ENCODE measurements at places on chromosomes 16 and 17. TPM values are rescaled to one million over a fixed set of nuclear protein-coding genes. Genes with fewer than 3 reads are reported as not detected.

Gene GCGR
- total RNA-seq = not detected

DNA sequence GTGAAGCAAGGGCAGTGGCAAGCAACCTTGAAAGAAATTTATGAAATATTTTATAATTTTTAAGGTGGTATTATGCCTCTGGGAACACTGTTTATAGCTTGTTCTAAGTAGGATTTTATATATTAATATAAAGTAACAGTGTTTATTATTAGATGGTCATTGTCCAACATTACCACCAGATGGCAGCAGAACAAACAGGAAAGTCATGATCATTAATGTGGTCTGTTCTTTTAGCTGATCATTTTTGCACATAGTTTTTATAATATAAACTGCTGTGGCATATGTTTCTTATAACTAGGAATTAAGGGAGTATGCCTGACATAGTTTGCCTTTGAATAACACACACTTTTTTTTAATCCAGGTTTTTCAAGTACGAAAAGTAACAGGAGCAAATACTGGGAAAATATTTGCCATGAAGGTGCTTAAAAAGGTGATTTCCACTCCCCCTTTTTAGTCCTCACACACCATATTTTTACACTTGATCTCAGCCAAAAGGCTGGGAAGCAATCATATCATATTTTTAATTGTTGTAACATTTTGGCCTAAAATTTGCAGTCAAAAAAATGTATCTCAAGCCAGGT is 21.4 kb downstream of the RPS6KB1 start:
- peak; percentile 24 for DNase-seq

- DNase-seq = no peak
Measured at GRCh38 chr16:668519-669171, 713 bp downstream of the RHOT2 start.

GRCh38 chr17:72971226-72971880 is 121.1 kb downstream of the SLC39A11 start:
- no peak for DNase-seq

GRCh38 chr17:35875800-35876139 is 4.4 kb downstream of the CCL5 start:
- DNase-seq = no peak

DNA sequence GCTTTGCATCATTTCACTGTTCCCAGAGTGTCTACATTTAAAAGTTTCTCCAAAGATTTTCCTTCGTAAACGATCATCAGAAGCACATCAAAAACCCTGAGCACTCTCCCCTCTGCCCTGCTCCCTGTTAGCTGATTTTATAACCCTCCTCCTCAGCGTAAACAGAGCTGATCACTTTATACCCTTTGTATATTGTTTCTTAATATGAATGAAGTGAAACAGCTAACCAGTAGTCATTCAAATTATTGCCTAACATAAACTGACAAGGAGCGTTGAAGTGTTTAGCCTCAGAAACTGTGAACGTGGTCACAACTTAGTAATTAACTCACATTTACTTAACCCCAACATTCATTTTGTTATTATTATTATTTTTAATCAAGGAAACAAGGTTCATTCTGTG is 160.0 kb upstream of the FOXF1 start:
- DNase-seq = no peak

Gene CACNG3
- total RNA-seq = not detected

- no peak for DNase-seq
Measured at GRCh38 chr16:27174007-27174406, 29.3 kb upstream of the KDM8 start.

DNA sequence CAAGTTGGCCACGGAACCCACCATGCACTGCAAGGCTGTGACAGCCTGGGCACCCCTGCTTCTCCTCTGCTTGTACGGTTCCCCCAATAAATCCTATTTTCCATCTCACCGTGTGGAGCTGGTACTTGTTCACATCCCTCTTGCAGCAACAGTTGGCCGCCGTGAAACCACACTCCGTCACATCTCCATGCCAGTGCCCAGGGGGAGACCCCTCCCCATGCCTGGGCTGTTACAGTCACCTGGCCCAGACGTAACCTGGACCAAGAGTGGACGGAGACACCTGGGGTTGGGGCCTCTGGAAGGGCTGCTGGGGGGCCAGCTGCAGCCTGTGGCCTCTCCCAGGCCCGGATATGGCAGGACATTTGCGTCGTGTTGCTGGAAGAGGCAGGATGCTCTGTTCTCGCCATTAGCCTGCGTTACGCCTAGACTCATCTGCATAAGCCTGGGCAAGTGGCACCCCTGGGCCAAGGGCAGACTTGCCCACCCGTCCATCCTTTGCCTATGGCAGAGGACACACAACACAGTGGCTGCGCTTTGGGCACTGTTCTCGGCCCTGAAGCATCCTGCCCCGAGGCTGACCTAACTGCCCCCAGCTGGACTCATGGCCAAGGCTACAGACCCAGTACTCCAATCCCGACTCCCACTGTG is 14.2 kb upstream of the KREMEN2 start:
- no peak for DNase-seq

Gene ABCA3
- total RNA-seq = 0.85 TPM

Gene APPBP2
- total RNA-seq = 31.2 TPM

- DNase-seq = no peak
Measured at GRCh38 chr16:4988647-4989046, 30.5 kb downstream of the SEC14L5 start.

GRCh38 chr16:57600952-57601580 is 27.4 kb upstream of the ADGRG1 start:
- DNase-seq = no peak

Gene TP53TG3F
- not detected for total RNA-seq

Gene TSPOAP1
- 0.05 TPM for total RNA-seq

GRCh38 chr17:14921936-14922335 is 343.2 kb downstream of the PMP22 start:
- no peak for DNase-seq

DNA sequence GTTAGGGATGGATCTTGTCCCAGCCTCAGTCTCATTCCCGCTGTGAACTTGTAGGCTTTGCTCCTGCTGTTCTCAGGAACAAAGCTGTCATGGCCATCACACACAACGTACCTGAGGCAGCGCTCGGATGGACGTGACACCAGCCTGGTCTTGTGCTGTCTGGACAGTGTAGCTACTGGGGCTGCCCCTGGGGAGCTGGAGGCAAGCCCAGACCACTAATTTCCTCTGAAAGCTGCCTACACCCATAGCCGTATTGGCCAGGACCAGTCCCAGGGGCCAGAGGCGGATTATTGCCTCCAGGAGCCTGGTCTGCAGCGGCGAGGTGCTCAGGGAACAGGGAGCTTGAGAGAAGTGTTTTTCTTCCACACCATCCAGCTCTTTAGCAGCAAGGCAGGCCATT is 11.7 kb downstream of the ZNHIT3 start:
- DNase-seq = no peak

DNA sequence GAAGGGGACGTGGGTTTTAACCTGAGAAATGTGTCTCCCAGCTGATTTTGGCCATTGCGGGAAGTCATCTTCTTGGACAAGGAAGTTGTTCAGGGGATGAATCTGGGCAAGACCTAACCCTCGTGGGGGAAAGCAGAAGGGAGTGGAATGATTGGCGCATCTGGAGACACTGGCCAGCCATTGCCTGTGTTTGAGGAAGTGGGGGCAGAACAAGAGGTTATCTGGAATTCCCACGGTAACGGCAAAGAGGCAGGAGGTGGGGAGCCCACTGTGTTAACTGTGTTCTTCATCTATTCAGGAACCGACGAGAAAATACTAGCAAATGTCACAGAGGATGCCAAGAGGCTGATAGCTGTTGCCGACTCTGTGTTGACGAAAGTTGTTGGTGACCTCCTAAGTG is 66.9 kb downstream of the RNF213 start:
- no peak for DNase-seq

DNA sequence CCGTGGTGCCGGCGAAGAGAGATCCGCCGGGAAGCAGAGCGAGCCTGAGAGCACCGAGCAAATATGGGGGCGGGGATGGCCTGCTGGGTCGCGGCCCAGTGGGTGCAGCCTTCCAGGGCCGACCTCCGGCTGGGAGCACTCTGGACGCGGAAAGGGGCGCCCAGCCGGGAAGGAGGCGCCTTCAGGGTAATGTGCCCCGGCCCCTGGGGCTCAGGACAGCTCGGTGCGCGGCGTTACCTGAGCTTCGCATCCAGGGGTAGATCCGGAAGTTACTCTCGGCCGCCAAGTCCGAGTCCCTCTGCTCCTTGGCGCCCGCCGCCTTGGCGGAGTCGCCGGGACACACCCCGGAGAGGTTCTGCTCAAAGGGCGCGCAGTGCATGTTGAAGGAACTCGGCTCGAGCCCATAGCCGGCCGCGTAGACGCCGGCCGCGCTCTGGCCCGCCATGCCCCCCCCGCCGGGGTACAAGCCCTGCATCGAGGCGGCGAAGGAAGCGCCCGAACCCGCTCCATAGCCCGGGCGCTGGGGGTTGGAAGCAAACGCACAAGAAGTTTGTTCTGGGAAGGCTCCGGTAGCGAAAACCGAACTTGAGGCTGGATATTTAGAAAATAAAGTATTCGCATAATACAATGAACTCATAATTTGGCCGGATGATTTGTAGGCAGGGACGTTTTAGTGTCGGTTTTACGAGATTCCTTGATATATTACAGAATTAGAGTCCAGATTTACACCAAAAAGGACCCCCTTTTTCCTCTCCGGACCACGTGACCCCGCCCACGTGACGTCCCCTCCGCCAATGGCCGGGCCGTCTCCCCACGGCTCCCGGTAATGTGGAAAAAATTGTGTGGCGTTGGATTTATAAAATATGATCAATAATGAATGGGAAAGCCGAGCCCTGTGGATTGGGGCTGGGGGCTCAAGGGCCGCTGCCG is at the start of gene HOXB7:
HOXB7 (minus strand) TSS at position 736 of the 930 bp plus-strand sequence; CDS start at position 637, 99 bp downstream.
- DNase-seq = no peak

- no peak for DNase-seq
Measured at GRCh38 chr16:57758331-57759117, 23.0 kb downstream of the KATNB1 start.

DNA sequence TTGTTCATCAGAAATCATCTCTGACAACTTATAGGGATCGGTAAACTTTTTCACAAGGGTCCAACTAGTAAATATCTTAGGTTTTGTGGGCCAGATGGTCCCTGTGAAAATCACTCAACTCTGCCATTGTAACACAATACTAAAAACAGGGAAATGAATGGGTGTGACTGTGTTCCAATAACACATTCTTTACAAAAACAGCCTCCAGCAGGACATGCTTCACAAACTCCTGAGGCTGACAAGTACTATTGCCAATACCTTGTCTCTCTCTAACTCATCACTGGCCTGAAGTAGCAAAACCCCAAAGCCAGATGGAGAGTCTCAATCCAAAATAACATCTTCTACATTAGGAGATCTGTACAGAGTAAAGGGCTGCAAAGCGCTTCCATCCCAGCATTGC is 312.3 kb downstream of the TOX3 start:
- DNase-seq = no peak

- DNase-seq = no peak
Measured at GRCh38 chr17:28950752-28951427, 428 bp downstream of the PHF12 start.

DNA sequence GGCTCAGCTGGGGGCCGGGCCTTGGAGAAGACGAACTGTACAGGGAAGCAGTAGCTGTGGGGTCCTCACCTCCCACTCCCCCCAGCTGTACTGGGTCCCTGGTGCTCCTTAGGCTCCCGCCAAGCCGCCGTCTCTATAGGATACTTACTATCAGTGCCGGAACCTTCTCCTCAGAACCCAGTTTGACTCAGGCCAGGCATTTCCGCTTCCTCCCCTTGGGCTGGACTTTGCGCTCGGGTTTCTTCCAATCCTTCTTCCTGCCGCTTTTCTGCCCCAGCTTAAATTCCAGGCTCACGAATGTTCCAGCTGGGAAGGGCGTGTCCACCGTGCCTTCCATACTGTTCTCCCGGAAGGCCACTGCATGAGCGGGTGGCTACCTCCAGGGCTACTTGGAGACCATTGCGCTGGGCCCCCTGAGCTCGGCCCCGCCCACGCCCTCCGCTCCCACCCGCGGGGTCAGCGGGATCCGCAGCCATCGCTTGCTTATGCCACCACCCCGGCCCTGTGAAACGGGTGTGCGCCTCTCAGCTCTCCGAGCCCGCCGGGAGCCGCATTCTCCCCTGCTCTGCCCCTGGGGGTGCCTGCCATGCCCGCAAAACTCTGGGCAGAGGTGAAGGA is 1795.9 kb downstream of the TP53TG3F start:
- no peak for DNase-seq

DNA sequence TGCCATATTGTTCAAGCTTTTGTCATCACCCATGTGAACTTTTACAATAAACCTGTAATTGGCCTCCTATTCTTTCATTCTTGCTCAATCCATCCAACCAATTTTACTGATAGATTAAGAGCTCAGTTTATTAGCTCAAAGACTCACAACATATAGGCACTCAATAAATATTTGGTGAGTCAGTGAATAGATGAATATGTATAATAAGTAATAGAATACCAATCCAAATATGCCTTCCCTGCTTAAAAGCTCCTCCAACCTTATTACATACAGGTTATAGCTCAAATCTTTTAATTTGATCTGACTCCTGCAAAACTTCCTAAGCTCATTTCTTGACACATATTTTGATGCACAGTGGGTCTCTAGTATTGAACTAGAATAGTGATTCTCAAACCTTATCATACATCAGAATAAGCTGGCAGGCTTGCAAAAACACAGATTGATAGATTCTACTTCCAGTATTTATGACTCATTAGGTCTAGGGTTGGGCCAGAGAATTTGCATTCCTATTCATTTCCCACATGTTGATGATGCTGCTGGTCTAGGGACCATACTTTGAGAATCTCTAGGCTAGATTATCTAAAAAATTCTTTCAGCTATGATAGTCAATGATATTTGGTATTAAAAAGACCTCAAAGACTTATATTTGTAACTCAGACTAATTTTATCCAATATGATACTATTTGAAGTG is 114.4 kb downstream of the PCTP start:
- no peak for DNase-seq

- DNase-seq = no peak
Measured at GRCh38 chr16:86848821-86849220, 270.5 kb downstream of the FOXL1 start.

GRCh38 chr16:89201439-89202377 is 1.4 kb upstream of the SLC22A31 start:
- DNase-seq = peak; percentile 59

Gene MEFV
- total RNA-seq = not detected

- no peak for DNase-seq
Measured at GRCh38 chr16:17590711-17591654, 120.2 kb upstream of the XYLT1 start.

GRCh38 chr16:10972819-10973464 is 28.6 kb downstream of the CLEC16A start:
- DNase-seq = no peak

DNA sequence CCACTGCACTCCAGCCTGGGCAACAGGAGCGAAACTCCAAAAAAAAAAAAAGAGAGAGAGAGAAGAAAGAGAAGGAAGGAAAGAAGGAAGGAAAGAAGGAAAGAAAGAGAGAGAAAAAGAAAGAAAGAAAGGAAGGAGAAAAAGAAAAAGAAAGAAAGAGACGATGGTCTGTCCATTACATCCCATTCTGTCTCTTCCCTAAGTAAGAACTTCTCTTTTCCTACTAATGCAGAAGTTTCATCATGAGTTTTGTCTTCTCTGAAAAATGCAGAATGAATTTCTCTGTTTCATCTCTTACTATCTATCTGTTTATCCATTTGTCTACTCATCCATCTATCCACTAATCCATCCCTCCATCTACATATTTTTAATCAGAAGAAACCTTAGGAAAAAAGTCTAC is 94.9 kb upstream of the MED13 start:
- DNase-seq = no peak

Gene SCGB1C2
- total RNA-seq = not detected

Gene CTRB2
- not detected for total RNA-seq

GRCh38 chr16:13938480-13938879 is 18.5 kb downstream of the ERCC4 start:
- no peak for DNase-seq

Gene CALB2
- total RNA-seq = not detected

Gene NECAB2
- total RNA-seq = not detected

All from mammary epithelial cell (primary cell).